Caco-2 (cell line): ENCODE measurements at places on chromosomes 1 and 21.

GRCh38 chr1:233530665-233531386, 83.1 kb upstream of the KCNK1 start:
- no peak for DNase-seq

DNA sequence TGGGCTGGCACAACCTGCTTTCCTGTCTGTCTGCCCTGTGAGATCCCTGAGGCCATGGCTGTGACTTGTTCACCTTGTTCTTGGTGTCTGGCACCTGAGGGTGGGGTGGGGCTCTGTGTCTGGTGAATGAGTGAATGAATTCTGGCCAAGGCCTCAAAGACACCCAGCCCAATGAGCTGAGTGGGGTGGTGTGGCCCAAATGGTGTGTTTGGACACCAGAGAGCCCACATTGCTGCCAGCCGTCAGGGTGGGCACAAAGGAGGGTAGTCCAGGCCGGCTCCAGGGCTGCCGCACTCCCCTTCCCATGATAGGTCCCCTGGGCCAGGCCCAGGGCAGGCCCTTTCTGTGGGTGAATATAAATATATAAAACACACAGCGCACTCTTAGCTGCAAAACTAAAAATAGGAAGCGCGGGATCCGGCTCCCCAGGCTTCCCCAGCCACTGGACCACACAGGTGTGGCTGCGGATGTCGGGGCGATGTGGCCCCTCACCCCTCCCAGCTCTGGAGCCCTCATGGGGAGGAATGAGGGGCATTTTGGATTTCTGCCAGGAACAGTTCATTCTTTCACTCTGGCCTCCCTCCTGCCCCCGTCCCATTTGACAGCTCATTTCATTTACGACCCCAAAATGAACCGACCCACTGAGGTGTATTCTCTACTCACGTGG, 33.3 kb downstream of the RUNX3 start:
- DNase-seq: no peak

DNA sequence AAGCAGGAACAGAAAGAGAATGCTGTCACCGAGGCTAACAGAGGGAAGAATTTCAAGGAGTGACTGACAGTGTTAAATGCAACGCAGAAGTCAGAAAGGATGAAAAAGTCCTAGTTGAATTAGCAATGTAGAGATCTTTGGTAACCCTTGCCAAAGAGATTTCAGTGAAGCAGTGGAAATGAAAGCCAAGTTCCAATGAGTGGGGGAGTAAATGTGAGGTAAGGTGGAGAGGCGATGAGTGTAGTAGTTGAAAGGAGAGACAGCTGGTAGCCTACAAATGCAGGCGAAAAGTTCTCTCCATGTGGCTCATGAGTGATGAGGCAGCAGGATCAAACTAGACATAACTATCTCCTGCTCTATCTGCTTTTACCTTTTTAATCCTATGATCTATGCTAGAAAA, 74.6 kb upstream of the IPO9 start:
- DNase-seq: no peak

GRCh38 chr1:240499012-240499411, 112.9 kb downstream of the GREM2 start:
- no peak for DNase-seq

GRCh38 chr1:158117854-158118704, 62.6 kb upstream of the CD1D start:
- peak; percentile 42 for DNase-seq

GRCh38 chr1:1966071-1966740, 37.4 kb downstream of the CFAP74 start:
- DNase-seq: no peak

DNA sequence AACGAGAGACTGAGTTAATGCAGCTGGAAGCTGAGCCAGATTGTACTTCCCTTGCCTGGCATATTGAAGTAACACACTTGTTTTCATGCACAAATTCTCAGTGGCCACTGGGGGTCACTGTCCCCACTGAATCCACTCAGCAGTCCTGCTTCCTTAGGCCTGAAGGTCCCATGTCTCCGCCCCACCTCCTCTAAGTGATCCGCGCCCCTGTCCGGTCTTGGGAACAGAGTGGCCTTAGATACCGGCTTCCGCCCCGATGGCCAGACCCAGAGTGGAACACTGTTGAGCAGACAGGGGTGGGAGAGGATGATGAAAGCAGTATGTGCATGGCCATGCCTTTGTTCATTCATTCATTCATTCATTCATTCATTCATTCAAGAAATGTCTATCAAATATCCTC, 34.8 kb downstream of the CHAF1B start:
- peak; percentile 77 for DNase-seq

DNA sequence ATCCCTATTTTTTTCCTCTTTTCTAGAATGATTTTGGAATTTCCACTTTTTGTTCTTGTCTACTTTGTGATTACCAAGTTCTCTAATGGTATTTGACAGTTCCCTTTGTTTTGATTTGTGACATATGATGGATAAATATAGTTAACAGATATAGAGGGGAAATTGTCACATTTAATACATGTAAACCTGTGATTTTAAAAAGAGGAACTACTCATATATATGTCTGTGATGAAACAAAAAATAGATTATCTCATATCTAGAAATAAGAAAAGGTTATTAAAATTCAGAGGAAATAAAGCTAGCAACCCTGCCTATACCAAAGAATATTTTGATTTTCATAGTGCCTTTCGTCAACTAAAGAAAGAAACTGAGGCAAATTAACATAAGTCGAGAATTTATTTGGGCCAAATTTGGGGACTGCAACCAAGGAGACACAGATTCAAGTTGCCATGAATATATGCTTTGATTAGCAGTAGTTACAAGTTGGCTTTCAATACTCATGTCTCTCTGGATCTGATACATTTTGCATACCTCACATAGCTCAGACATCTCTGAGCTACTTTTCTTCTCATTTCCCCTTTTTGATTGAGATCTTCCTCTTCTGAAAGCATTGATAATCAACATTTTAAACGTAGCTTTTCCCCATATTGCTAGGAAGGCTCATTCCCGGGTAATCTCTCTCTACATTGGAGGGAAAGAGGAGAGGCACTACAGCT, 15.6 kb upstream of the C21orf91 start:
- DNase-seq: no peak

DNA sequence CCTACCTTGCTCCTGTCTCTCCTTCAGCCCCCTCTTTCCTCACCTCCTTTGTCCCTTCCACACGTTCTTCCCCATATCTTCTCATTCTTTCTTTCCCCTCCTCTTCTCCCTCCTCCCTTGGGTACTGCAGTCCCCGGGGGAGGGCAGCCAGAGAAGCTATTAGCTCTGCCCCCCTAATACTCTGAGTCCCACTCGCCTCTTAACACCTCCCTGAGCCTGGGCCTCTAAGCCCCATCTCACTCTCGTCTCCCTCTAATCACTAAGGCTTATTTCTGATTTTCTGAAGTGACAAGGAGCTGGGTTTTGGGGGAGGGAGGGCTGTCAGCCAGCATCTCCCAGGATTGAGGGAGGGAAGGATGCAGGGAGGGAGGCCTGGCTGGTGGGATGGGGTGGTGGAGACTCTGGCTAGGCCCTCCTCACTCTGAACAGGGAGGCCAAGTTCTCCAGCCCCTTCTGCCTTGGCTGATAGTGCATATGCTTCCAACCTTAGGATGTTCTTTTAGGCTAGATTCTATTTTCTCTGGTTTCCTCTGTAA, 25.6 kb upstream of the DMBX1 start:
- no peak for DNase-seq

- DNase-seq: no peak
Measured at GRCh38 chr1:184025242-184025675, 12.3 kb downstream of the COLGALT2 start.

- DNase-seq: peak; percentile 60
Measured at GRCh38 chr1:207109004-207109403, 5.0 kb downstream of the C4BPA start.

DNA sequence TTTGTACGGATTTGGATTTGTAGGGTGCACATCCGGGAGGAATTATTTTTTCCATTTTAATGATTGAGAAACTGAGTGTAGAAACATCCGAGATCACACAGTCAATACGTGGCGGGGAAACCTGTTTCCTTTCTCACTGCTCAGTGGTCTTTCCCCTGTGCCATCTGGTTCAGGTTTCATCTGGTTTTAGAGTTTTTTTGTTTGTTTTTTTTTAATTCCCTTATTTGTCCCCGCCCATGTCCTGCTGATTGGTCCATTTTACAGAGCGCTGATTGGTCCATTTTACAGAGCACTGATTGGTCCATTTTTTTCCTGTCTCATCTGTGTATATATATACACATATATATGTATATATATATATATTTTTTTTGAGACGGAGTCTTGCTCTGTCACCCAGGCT, 6.0 kb downstream of the TRPM2 start:
- no peak for DNase-seq
